NCI-H1092 treated with DMSO at 0.1 percent for 48 hours (cell line): ENCODE measurements at places on chromosomes 11 and 22.

- DNase-seq, result peak; percentile 46
These were observed 117.4 kb downstream of the DBX1 start for GRCh38 chr11:20042811-20043341.

DNA sequence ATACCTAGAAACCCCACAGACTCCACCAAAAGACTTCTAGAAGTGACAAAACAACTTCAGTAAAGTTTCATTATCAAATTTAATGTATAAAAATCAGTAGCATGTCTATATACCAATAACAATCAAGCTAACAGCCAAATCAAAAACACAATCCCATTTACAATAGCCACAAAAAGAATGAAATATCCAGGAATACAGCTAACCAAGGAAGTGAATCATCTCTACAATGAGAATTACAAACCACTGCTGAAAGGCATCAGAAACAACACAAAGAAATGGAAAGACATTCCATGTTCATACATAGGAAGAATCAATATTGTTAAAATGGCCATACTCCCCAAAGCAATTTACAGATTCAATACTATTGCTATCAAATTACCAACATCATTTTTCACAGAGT, 46.0 kb downstream of the PRCP start:
- DNase-seq, result no peak

GRCh38 chr11:117456027-117456720, 128.5 kb downstream of the CEP164 start:
- DNase-seq, result no peak

DNA sequence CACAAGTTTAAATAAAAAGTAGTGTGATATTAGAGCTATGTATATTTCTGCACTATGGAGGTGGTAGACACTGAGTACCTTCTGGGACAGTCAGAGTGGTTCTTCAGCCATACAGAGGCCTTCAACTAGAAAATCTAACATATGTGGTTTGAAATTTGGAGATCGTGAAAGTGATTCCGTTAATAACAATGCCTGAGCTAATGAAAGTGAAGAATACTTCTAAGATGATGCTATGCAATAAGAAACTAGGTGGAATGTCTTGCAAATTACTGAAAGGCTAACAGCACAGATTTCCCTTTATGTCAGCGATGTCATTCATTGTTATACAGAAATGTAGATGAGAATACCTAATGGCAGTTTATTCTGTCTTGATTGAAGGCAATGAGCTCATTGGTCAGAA, 1984.7 kb upstream of the RAG2 start:
- no peak for DNase-seq

DNA sequence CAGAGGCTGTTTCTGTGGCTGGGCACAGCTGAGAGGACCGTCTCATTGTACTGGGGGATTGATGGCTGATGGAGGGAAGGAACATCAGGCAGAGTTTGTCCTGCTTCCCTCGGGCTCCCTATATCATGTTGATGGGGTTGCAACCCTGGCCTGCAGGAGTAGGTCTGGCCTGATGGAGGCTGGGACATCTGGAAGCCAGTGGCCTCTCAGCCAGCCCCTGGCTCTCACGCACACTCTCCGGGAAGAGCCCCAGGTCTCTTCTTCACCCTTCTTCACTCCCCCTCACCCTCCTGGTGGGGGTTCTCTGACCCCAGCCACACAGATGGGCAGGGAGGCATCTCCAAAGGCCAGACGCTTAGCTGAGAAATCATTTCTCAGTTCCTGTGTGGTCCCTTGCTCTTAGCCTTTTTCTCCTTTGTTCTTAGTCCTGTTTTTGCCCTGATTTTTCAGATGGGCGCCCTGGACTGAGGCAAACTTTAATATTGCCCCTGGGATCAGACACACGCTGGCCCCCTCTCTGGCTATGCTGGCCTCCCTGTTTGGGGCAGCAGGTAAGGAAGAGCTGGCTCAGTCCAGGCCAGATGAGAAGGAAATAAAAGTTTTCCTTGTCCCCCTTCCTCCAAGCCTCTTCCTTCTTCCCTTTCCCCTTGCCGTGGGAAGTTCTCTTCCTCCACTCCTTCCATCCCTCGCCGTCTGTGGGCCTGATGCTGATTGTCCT, 13.9 kb upstream of the ANO1 start:
- no peak for DNase-seq
